ENCODE measurements at places on chromosomes 7 and 10.
A peak's percentile ranks its signal among the peaks of the same experiment; 100 is the strongest.

DNA sequence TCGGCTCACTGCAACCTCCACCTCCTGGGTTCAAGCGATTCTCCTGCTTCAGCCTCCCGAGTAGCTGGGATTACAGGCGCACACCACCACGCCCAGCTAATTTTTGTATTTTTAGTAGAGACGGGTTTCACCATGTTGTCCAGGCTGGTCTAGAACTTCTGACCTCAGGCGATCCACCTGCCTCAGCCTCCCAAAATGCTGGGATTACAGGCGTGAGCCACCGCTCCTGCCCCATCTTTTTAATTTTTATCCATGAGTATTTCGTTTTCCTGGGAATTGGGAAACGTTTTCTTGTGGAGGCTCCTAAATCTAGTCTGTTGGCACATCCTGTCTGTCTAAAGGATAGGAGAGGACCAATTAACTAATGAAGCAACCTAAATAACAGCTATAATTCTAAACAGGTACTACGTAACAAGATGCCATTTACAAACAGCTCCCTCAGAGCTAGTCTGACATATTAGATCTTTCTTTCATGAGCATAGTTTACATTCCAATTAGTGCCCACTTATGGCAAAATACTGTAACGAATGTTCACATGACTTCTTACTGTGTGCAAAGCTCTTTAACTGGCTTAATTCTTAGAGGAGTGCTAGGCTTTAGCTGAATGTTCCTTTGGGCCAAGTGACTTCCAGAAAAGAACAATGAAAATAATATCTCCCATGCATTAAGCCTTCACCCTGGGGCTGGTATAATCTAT lies 151.0 kb upstream of the YAE1 start:
- DNase-seq = no peak

GRCh38 chr10:115029452-115030375 lies 63.5 kb upstream of the ATRNL1 start:
- no peak for DNase-seq

- DNase-seq = peak; percentile 66
Observed at GRCh38 chr7:128863433-128863989, 855 bp downstream of the ATP6V1F start.

DNA sequence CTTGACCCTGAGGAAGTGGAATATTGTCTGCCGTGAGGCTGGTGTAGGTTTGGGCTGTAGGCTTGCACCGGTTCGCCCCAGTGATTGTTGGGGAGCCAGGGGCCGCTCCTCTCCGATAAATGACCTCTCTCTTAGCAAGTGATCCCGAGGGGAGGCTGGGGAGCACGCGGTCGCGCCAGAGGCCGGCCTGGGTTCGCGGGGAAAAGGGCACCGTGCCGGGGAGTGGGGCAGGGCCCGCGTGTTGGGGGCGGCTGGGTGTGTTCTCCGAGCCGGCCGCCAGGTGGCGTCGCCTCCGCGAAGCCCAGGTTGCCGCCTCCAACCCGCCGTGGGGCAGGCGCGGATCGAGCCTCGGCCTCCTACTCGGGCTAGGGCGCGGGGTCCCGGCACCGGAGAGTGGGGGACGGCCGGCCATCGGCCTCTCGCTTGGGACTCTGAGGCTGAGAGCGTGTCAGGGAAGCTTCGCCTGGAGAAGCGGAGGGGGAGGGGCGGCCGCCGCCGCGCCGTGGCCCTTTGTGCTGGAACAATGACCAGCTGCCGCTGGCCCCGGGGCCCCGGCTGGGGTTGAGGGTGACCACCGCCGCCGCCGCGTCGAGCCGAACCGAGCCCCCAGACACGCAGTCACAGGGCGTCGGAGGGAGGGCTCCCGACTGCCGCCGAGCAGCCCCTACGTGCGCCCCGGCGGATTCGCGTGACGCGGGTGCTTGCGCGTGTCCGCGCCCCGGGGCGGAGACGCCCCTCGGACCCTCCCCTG lies 442 bp upstream of the LZTS2 start:
- peak; percentile 84 for DNase-seq

GRCh38 chr10:126314863-126315493 lies 73.3 kb downstream of the ADAM12 start:
- DNase-seq = no peak

DNA sequence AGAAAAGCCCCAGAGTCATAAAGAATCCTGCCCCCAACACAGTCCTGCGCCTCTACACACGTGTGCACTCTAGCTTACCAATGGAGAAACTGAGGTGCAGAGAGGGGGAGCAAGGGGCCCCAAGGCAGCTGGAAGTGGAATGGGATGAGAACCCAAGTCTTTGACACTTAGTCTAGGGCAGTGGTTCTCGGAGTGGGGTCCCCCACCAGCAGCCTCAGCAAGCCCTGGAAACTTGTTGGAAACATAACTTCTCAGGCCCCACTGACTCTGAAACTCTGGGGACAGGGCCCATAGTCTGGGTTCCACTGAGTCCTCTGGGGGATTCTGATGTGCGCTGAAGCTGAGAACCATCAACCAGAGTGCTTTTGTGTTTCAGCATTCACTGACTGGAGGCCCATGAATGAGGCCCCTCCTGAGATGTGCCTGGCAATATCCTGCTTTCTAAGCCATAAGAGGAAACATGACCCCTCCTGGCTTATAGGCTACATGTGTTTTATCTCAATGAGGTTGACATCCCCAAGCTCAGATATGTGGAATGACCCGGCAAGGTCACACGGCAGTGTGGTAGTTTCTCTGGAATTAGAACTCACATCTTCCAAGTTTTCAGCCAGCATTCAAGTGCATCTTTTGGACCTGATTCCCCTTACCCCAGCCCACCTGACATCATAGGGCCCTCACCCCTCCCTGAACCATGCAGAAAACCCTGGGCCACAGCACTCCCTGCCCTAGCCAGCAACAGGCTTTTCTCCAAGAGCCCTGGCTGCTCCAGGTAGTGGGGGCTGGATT lies 147.3 kb upstream of the PCBD1 start:
- DNase-seq = no peak

- no peak for DNase-seq
Observed at GRCh38 chr7:72325561-72325960, 86.6 kb downstream of the CALN1 start.

GRCh38 chr10:101783736-101784118 lies 481 bp upstream of the NPM3 start:
- no peak for DNase-seq

DNA sequence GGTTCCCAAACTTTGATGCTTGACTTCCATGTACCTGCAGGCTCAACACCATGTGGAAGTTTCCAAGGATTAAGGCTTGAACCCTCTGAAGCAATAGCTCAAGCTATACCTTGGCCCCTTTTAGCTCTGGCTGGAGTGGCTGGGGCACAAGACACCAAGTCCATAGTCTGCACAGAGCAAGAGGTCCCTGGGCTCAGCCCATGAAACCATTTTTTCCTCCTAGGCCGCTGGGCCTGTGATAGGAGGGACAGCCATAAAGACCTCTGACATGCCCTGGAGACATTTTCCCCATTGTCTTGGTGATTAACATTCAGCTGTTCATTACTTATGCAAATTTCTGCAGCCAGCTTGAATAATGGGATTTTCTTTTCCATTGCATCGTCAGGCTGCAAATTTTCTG lies 14.4 kb downstream of the DGKI start:
- no peak for DNase-seq

DNA sequence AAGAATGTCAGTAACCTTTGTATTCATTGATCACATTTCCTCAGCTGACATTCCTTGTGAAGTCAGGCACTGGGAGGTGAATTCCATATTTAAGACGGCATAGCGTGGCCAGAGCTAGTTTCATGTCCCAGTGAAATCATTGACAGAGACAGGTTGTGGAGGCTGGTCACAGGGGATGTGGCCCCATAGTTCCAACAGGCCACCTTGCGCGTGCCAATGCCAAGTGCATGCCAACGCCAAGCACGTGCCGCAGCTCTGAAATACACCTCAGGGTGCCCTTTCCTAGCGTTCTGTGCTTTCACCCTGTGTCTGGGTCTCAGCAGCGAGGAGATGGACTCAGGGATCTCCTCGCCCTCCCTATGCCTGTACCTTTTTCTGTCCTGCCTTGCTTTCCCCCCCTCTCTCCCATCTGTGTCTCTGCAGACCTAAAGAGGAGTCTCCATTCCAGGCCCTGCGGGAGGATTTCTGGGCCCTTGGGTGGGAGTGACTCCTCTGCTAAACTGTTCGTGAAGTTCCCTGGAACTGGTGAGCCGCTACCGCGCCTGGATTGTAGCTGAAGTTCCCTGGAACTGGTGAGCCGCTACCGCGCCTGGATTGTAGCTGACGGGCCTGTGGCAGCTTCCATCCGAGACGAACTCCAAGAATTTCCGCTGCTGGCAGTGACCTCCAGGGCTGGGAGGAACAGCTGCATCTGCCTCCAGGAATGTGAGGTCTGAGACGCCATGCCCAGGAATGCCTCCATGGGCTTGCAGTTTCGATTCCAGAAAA lies 19.7 kb downstream of the AQP1 start:
- DNase-seq = no peak

DNA sequence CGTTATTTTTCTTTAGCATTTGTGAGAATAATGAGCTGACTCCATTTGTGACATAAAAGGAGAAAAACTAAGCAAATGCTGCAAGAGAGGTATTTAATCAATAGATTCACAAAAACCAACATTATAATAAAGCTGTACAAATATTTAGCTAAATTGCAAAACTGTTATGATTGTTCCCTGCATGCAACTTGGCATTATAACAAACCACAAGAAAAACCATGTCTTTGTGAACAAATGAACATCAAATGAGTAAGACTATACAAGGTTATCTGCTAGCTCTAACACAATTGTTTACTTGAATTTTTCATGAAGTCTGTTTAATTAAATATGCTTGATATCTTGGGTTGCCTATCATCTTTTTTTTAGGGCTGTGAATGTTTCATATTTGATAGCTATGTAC lies 50.8 kb upstream of the PPP1R9A start:
- DNase-seq = no peak

DNA sequence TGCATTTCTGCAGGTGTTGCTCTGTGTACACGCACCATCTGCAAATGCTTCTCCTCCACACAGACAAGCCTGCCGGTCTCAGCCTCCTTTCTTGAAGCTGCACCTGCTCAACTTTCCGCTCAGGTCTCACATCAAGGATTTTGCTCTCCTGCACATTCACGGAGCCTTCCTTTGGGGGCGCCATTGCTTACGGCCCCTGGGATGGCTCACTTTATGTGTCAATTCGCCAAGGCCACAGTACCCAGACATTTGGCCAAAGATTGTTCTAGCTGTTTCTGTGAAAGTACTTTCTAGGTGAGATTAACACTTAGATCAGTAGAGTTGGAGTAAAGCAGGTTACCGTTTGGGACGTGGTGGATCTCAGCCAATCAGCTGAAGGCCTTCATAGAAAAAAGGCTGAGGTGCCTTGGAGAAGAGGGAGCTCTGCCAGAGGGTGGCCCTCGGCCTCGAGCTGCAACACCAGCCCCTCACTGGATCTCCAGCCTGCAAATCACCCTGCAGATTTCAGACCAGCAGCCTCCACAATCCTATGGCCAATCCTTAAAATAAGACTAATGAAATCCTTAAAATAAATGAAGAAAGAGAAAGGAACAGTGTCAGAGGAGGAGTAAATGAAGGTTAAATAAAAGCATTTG lies 39.9 kb upstream of the PPP2R2D start:
- no peak for DNase-seq

GRCh38 chr10:70753841-70754621 lies 31.1 kb downstream of the TBATA start:
- DNase-seq = no peak

DNA sequence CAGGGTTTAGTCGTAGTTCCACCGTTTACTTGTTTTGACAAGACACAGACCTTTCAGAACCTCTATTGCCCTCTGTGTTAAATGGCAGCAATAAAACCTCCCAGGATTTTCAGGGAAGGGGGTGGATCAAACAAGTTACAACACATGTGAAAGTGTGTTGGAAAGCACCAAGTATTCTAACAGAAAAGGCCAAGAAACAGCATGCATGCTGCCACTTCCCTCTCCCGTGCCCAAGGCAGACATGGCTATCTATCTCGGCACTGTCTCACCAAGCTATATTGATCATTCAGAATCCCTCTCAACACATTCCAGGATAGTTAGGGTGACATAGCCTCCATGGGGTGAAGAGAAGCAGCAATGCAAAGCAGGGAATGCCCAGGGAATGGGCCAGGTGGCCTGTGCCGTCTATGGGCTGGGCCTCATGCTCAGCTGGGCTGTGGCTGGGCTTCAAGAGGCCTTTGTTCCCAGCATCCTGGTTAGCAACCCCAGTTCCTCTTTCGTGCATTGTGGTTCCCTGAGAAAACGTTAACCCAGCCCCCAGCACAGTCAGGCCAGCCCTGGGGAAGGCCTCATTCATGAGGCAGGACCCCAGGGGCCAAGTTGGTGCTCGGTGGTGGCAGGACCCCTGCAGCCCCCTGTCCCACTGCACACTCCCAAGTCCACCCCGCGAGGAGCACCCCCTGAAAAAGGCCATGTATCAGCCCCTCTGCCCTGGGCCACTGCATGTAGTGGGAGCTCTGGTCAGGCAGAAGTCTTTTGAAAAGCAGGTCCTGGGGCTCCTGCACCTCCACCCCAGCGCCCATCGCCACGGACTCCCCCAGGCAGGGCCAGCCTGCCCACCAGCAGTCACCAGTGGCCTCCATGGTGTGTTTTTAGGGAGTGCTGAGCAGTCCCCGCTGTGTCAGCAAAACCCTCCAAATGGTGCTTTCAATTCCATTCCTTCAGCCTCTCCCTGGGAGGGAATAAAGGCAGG lies 25.5 kb downstream of the VSIR start:
- DNase-seq = peak; percentile 71

DNA sequence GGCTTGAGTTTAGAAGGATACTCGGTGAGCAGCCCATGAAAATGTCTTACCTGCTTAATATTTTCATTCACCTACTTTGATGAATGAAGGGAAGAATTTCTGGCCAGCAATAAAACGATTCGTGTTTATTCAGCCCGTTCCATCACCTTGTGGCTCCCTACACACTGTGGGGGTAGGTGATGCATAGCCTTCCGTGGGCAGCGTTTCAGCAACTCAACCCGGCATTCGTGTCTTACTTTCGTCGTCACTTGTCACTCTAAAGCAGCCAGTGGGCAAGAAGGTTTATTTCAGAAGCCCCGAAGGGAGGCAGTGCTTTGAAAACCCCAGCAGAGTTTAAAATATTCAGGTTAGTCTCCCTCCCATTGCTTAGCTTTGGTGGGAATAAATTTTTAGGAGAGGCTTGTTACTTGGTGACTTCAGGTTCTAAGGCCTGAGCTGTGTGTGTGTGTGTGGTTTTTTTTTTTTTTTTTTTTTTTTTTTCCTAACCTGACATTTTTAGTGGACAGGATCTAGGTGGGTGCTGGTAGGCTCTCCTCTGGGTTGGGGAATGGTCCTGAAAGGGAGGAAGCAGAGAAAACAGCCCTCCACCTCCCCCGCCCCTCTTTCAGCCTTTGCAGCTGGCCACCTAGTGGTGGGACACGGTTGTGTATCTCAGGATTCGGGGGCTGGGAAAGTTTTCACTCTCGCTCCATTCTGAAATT lies 1.8 kb downstream of the GRK5 start:
- DNase-seq = peak; percentile 64

Measured in suppressor macrophage treated with lipopolysaccharide for 4 hours (primary cell).